Naive thymus-derived CD4-positive, alpha-beta T cell (primary cell): ENCODE measurements at places on chromosomes 4 and X. TPM values are rescaled to one million over a fixed set of nuclear protein-coding genes. Genes with fewer than 3 reads are reported as not detected.

DNA sequence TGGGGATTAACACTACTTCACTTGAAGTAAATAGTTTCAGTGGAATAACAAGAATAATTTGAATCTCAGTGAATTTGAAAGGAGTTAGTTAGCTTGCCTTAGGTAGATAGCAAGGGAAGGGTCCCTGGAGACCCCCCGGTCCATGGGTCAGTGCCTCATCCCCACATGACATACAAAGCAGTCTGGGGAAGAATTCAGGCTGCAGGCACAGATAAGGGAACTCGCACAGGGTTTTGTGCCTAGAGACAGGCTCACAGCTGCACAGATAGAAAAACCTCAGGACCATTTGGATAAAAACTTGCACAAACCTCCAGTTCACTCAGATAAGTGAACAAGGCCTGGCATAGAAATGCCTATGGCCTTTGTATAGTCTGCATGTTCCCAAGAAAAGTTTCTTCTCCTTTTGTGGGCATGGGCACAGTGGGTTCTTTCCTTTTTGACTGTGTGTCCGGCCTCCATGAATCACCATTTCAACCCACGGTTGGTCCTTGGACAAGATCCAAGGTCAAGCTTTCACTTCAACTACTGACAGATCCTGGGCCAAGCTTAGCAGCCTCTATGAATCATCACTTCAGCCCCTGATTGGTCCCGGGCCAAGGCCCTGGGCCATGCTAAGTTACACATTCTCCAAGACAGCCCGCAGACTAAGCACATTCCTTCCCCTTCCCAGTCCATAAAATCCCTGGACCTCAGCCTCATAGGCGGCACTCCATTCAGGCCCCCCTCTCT, 108.3 kb upstream of the KLHL4 start:
- no peak overlapping the region for H3K4me3 ChIP-seq
- H3K36me3 ChIP-seq: no peaks in the 10 kb centered on the region
- no peaks in the 10 kb centered on the region for H3K4me1 ChIP-seq
- DNase-seq: no peak
- no peaks in the 10 kb centered on the region for H3K27me3 ChIP-seq

FAM236C gene
- total RNA-seq: not detected

CXorf58 gene
- total RNA-seq: not detected

DNA sequence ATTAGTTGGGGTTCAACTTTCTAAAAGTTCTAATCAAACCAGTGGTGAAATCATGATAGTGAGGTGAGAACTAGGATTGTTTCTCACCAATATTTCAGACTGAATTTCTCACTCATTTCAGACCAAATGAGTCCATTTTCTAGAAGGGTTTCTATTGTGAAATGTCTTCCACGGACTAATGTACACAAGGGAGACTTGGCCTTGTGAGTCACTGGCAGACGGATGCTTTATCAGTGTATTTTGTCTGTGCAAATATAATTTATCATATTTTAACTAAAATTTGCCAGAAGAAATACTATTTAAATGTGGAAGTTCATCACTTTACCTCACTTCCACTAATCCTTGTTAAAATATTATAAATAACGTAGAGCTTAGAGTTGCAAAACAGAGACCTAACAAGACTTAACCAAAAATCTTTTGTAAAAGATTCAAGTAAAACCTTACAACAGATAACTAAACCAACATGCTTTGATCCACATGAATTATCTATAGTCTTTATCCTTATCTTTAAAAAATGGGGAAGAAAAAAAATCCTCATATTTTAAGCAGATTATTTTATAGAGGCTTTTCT, 506.0 kb upstream of the FAM241A start:
- H3K4me3 ChIP-seq: no peak overlapping the region
- H3K27ac ChIP-seq: no peak overlapping the region
- H3K36me3 ChIP-seq: no peaks in the 10 kb centered on the region

DNA sequence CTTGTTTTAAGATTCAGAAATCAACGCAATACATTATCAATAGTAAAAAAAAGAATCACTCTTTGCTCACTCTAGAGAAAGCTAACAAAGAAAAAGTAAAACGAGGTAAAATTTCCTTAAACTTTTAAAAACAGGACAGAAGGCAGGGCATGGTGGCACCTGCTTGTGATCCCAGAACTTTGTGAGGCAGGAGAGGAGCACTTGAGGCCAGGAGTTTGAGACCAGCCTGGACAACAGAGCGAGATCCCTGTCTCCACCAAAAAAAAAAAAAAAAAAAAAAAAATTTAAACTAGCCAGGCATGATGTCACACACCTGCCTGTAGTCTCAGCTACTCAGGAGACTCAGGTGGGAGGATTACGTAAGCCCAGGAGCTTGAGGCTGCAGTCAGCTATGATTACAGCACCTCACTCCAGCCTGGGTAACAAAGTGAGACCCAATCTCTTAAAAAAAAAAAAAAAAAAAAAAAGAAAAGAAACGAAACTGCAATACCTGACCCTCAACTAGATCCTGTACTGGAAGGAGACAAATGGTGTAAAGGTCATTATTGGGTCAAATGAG, 3.5 kb downstream of the CCNI start:
- H3K27me3 ChIP-seq: no peaks in the 10 kb centered on the region
- H3K4me1 ChIP-seq: peaks cover 27% of the 10 kb centered on the region
- H3K27ac ChIP-seq: peak overlapping the region; percentile 98
- peaks cover 7% of the 10 kb centered on the region for H3K36me3 ChIP-seq
- DNase-seq: peak; percentile 84
- H3K4me3 ChIP-seq: no peak overlapping the region

NRK gene
- not detected for total RNA-seq

TRIM2 gene
- total RNA-seq: 2.1 TPM

- no peak for DNase-seq
- H3K27me3 ChIP-seq: no peaks in the 10 kb centered on the region
- no peaks in the 10 kb centered on the region for H3K36me3 ChIP-seq
- H3K4me3 ChIP-seq: no peak overlapping the region
- no peaks in the 10 kb centered on the region for H3K4me1 ChIP-seq
Measured at GRCh38 chrX:41779941-41780340, 56.0 kb downstream of the GPR82 start.

ADGRG4 gene
- not detected for total RNA-seq

GRCh38 chr4:6222761-6223292, 22.5 kb upstream of the JAKMIP1 start:
- no peaks in the 10 kb centered on the region for H3K36me3 ChIP-seq
- H3K4me1 ChIP-seq: no peaks in the 10 kb centered on the region
- DNase-seq: no peak
- no peak overlapping the region for H3K27ac ChIP-seq
